ENCODE measurements at places on chromosomes 2 and 18.

DNA sequence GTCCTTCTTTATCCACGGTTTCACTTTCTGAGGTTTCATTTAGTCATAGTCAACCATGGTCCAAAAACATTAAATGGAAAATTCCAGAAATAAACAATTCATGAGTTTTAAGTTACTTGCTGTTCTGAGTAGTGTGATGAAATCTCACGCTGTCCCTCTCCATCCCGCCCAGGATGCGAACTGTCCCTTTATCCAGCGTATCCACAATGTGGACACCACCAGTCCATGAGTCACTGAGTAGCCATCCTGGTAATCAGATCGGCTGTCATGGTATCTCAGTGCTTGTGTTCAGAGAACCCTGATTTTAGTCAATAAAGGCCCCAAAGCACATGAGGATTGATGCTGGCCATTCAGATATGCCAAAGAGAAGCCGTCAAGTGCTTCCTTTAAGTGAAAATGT, 3.7 kb downstream of the SP140L start:
- DNase-seq: no peak

DNA sequence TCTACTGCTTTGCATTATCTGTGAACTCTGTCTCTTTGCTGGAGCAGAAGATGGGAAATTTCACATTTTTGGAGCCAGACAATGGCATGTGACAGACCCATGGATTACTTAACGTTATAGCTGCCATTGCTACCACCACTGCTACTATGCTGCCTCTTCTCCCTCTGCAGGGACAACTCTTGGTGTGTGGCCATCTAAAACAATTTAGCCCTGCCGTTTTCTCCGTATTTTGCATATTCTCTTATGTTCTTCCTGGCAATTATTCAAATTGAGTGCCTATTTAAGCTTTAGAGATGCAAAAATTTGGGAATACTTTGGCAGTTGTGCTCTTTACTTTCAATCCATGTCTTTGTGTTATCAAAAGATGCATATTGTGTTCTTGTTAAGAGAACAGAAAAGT, 386.8 kb downstream of the XIRP2 start:
- no peak for DNase-seq

- DNase-seq: no peak
Observed at GRCh38 chr2:66366619-66367018, 68.3 kb upstream of the MEIS1 start.

GRCh38 chr2:105576440-105577241, 168.1 kb upstream of the NCK2 start:
- DNase-seq: no peak

DNA sequence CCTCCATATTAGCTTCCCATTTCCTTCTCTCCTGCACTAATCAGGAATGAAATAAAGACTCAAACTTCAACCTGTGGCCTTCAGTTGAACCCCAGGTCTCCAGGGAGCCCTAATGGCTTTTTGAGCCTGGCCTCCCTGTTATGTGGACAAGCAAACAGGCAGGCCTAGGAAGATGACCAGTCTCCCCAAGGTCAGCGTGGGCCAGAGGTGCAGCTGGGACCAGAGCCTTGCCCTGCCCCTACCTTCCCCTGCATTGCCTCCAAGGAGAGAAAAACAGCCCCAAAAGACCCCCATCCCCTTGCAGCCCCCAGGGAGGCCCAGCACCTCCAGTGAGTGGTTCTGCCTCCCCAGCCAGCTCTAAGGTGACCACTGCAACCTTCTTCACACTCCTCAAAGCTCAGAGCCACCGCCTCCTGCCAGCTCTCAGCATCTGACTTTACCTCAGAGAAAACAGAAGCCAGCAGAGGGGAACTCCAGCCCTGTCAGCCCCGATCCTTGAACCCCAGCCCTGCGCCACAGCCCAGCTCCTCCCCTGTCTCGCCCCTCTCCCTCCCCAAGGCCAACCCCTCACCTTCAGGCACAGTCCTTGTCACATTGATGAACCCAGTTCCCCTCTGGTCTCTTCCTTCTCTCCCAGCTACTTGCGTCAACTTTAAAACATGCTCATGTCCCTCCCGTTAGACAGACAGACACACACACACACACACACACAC, 59.5 kb upstream of the ID2 start:
- no peak for DNase-seq

DNA sequence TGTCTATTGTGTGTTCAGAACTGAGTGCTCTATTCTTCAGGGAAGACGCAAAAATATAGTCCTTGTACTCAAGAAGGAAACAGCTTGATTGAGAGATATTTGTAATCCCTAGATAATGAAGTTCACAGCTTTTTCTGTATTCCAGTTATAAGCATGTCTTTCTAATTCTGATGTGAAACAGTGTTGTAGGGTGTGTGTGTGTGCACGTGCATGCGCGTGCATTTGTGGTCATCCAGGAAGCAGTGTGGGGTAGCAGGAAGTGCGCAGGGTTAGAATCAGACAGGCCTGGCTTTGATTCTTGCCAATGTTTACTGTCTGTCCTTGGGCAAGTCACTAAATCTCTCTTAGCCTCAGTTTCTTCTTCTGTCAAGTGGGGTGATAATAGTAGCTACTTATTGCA, 87.9 kb downstream of the NPAS2 start:
- DNase-seq: no peak

DNA sequence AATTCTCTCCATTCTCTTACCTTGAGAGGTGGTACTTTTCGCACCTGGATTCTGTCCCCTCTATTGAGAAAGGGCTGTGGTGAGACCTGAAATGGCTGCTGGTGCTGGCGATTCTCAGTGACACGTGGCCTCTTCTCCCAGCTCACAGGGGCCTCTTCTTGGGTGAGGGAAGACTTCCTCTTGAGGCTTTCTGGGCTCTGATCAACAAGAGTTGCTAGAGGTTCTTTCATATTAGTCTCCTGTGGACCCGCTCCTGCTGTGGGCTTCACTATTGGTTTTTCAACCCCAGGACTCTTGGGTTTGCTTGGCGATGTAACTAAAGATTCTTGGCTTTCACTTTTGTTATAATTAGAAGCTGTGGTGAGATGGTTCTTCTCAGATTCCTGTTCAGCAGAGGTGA, 76.3 kb upstream of the DTNB start:
- no peak for DNase-seq

GRCh38 chr2:101355401-101356054, 31.8 kb downstream of the CREG2 start:
- no peak for DNase-seq

- no peak for DNase-seq
Observed at GRCh38 chr2:95012881-95013550, 12.5 kb upstream of the MAL start.

DNA sequence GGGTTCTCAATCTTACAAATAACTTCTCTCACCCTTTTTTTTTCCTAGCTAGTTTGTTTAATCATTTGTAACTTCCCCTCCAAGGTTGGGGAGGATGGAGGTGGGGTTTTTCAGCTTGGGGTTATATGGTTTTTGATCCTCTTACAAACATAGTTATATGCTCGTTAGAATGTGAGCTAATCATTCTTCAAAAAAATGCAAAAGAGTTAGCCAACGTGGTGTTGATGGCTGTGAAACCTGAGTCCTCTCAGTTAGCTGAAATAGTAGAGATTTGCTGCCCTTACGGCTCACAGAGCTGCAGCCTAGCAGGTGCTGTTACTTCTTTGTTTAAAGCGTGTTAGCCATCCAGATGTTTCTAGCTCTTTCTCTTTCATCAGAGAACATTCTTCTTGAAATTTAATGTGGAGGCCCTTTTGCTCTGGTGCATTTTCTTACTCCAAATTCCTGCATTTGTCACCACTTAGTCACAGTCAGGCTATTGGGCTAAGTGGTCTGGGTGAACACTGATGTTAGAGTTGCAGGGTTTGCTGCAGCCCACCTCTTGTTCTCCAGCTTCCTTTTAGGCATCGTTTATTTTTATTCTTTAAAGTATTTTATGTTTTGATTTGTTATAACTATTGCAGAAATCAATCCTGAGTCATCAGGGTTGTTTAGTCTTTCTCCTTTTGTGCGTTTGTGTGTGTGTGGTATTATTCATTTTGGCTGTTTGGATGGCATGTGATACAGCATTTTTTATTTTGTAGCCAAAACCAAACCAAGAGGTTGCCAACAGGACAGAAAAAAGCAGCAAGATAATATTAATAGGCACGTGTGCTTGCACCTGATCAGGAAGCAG, 41.1 kb downstream of the LIMS1 start:
- DNase-seq: no peak

GRCh38 chr2:85578243-85579180, 1.1 kb downstream of the VAMP8 start:
- DNase-seq: peak; percentile 39

- no peak for DNase-seq
Observed at GRCh38 chr2:73074110-73075069, 2.9 kb upstream of the SFXN5 start.

GRCh38 chr18:23740105-23740830, 51.0 kb downstream of the LAMA3 start:
- no peak for DNase-seq

GRCh38 chr2:118535171-118535817, 312.2 kb downstream of the EN1 start:
- no peak for DNase-seq

DNA sequence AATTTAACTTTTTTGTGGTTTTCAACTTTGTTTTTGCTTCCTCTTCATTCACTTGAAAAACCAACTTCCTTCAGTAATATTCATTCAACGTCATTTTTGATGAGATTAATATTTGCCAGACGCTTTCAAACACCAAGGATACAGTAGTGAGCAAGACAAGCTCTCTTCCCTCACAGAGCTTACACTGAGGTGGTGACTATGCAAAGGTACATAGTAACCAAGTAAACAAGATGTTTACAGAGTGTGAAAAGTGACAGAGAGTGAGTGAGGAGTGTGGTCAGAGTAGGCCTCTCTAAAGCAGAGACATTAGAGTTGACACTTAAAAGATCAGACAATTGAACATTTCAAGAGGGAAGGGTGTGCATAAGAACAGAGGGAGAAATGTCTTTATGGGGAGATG, 155.5 kb downstream of the TMEM247 start:
- DNase-seq: no peak

GRCh38 chr2:216031960-216032689, 18.8 kb upstream of the MREG start:
- no peak for DNase-seq

DNA sequence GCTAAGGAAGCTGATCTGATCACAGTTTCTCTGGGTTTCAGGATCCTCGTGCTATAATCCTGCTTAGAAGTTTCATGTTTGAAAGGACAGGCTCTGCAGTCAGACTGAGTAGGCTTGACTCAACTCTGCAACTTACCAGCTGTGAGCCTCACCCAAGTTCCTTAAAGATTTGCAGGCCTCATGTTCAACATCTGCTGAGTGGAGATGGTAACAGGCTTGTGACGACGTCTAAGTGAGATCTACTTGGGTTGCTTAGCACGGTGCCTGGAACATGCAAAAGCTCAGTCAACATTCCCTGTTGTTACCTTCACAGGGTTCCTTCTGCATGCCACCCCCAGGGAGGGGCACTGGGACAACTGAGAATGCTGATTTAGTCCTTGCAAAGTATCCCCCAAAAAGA, 164.2 kb downstream of the C1D start:
- DNase-seq: no peak

DNA sequence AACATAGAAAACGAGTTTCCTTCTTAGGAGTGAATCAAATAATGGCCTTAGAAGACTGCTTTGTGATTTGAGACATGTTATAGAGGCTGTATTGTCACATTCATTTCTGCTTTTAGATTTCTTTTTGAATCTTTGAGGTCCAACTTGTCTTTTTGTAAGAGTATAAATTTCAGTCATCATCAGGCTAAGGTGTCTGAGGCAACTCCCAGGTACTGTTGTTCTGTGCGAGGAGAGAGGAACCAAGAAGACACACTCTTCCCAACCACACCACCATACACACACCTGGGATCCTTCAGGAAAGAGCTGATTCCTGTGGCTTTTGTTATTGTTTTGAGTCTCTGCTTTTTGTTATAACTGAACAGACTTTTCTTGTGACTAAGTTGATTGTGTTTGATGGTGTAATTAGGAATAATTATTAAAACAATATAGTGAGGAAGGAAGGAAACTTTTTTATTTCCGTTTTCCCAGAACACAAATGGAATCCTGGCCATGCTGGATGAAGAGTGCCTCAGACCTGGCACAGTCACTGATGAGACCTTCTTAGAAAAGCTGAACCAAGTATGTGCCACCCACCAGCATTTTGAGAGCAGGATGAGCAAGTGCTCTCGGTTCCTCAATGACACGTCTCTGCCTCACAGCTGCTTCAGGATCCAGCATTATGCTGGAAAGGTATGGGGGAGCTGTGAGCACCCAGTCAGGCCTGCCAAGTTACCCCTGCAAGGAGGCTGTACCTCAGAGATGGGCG, 140.4 kb downstream of the MYO1B start:
- DNase-seq: no peak

GRCh38 chr18:9661564-9661963, 46.5 kb upstream of the RAB31 start:
- no peak for DNase-seq

DNA sequence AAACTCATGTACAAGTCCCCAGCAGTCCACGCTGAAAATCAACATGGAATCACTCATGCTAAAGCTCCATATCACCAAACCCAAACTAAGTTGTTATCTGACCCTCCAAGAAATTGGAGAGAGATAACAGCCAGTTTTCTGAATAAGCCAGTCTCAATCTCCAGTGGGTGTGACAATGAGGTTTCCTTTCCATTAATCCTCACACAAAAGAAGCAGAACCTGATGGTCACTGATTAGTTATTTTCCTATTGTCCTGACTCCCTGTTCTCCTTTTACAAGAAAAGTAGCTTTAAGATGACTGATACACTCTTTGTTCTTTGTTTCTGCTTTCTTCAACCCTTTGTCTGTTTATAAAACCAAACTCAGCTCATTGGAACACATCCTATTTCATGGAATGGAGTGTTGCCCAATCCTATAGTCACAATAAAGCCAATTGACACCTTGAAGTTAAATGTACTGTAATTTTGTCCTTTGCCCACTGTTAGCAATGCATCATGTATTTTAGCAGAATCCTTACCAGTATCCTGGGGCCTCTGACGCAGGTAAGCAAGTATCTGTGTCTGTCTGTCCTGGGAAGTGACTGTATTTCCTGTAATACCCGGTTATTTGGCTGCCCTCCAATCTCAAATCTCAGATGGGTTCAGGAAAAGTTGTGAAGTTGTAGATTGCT, 30.6 kb upstream of the SH3RF3 start:
- no peak for DNase-seq

GRCh38 chr2:8633735-8634313, 48.0 kb upstream of the ID2 start:
- no peak for DNase-seq

DNA sequence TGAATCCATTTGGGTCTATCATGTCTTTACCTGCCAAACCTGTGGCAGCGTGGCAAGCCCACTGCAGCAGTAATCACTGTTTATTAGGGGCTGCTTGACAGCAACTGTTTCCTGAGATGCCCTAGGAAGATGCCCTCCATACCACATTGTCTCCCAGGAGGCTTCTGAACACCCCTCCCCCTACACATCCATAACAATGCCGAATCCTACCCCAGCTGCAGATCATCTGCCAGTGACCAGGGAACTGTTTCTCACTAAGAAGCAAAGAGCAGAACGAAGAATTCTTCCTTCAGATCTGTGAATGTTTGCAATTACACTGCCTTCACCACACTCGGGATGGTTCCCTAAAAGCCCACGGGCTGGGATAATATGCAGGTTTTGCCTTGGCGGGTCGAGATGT, 127.8 kb downstream of the VIT start:
- DNase-seq: no peak

Measured in memory B cell (primary cell).